H1 (cell line): ENCODE measurements at places on chromosomes 16 and 17. TPM values are rescaled to one million over a fixed set of nuclear protein-coding genes. Genes with fewer than 3 reads are reported as not detected.

EXOC3L1 gene
- 1.3 and 1.7 TPM in 2 replicates for total RNA-seq

DNA sequence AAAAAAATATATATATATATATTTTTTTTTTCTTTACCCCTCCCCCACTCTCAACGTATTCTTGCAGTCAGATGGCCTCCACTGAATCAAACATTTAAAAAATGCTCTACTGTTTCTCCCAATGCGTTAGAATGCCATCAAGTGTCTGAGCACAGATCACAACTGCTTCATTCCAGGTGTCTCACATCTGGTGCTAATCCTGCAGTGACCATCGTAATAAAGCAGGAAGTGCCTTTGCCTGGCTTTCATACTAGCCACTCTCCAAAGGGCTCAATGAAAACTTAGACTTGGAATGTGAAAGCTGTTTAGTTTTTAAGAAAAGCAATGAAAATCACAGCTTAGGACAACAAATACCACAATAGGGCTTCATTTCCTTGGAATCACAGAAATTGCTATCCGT is 37.2 kb downstream of the SKAP1 start:
- no peak for DNase-seq

DNA sequence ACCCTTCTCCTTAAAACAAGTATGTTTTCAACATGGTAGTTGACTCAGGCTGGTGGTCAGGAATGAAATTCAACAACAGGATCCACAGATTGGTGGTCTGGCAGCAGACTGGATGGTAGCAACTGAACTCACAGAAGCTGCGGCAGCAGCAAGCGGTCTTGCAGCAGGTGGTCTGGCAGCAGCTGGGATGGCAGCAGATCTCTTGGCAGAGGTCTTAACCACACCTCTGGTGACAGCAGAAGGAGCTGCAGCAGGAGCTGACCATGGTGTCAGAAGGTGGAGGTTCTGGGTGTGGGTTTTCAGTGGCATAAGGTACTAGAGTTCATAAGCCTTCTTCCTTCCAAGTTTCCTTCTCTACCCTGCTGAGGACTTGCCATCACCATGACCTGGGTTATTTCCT is 2.2 kb upstream of the KRTAP4-1 start:
- no peak for DNase-seq

DNA sequence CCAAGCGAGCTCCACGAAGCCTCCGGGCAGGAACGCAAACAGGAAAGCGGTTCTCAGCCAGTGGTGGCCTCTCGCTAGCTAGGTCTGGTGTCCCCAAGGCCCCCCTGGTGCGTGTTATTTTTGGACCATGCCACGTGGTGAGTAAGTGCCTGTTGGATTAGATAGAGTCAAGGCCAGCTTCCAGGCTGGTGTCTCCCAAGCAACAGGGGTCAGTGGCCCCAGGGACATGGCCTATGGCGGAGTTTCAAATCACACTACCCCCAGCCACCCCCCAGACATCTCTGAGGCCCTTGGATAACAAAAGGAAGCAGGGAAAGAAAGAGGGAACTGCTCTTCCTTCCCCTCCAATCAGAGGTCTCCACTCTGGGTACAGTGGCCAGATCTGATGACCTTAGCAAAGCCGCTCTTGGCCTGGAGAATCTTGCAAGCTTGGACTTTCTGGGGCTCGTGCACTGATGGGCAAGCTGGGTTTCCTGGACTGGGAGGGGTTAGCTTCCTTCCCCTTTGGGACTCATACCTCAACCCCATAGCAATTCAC is 58.2 kb downstream of the MAF start:
- DNase-seq = no peak

EVI2B gene
- total RNA-seq = not detected in 2 replicates

- DNase-seq = no peak
Measured at GRCh38 chr17:20214794-20215193, 205.6 kb downstream of the SPECC1 start.

CD300LB gene
- total RNA-seq = not detected in 2 replicates

DNA sequence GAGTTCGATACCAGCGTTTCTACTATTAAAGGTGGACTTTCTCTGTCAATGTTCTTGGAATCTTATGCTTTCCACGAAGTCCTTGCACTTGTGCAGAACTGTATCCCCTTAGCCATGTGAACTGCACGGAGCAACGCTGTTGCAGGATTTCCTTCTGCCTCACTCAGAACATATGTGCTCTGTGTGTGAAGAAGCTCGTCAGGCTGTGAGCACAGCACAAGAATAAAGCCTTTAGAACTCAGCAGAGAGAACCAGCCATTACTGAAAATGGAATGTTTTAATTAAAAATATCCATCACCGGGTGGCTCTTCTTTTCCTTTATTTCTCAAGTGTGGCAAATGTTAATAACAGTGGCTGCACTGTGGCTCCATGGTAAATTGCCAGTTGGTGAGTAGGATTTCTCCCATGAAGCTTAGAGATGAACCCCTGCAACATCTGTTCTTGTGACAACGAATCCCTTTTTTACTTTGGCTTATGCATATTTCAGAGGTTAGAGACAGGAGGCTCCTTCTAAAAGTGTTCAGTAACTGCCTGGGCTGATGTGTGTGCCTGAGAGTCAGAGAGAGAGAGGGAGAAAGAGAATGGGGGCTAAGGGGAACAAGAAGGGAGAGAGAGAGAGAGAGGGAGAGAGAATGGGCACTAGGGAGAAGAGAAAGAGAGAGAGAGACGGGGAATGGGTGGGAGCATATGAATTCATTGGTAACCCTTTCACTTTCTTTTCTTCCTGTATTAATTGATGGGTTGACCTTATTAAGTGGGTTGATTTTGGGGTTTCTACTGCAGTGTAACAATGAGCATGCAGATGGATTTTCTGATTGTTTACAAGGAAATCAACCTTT is 50.0 kb downstream of the RPTOR start:
- no peak for DNase-seq

DNA sequence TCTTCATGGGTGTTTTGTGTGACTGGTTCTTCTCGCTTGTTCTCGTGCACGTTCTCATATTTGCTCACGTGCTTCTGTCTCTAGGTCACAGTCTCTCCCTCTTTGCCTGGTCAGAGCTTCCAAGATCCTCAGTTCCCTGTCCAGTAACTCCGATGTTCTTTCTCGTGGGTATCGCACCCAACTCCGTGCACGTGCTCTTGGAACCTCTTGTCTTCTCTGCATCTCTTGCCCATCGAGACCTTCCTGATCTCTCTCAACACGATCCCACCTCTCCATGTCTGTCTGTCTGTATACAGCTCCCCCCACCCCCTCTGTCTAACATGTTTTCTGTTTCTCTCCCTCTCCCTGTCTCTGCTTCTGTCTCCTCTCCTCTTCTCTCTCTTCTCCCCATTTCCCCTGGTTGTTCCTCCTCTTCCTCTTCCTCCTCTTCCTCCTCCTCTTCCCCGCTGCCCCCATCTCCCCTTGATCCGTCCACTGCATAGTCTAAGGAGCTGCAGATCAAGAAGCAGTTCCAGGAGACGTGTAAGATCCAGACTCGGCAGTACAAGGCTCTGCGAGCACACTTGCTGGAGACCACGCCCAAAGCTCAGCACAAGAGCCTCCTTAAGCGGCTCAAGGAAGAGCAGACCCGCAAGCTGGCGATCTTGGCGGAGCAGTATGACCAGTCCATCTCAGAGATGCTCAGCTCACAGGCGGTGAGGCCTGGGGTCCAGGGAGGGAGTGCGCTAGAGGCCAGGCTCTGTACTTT is 6.1 kb downstream of the HIRIP3 start:
- DNase-seq = no peak

CES3 gene
- total RNA-seq = 1.6 and 1.7 TPM in 2 replicates

- no peak for DNase-seq
Measured at GRCh38 chr17:63881935-63882601, at the start of gene GH2. GH2 (minus strand) TSS chr17:63881944; CDS start chr17:63881801, 143 bp downstream.

DNA sequence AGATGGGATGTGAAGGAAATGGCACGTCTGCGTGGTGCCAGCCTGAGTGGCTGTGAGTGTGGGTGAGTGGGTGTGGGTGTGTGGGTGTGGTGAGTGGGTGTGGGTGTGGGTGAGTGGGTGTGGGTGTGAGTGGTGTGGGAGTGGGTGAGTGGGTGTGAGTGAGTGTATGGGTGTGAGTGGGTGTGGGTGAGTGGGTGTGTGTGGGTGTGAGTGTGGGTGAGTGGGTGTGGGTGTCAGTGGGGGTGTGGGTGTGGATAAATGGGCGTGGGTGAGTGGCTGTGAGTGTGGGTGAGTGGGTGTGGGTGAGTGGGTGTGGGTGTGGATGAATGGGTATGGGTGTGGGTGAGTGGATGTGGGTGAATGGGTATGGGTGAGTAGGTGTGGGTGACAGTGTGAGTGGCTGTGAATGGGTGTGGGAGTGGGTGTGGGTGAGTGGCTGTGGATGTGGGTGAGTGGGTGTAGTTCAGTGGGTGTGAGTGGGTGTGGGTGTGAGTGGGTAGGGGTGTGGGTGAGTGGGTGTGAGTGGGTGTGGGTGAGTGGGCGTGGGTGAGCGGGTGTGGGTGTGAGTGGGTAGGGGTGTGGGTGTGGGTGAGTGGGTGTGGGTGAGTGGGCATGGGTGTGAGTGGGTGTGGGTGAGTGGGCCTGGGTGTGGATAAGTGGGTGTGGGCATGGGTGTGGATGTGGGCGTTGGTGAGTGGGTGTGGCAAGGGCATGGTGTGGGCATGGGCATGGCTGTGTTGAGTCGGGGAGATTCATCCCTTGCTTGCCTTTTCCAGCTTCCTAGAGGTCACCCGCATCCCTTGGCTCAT is 80.8 kb downstream of the ZDHHC7 start:
- no peak for DNase-seq

DHRS7C gene
- total RNA-seq = not detected in 2 replicates

NPIPA7 gene
- 7.6 and 8.6 TPM in 2 replicates for total RNA-seq

DNA sequence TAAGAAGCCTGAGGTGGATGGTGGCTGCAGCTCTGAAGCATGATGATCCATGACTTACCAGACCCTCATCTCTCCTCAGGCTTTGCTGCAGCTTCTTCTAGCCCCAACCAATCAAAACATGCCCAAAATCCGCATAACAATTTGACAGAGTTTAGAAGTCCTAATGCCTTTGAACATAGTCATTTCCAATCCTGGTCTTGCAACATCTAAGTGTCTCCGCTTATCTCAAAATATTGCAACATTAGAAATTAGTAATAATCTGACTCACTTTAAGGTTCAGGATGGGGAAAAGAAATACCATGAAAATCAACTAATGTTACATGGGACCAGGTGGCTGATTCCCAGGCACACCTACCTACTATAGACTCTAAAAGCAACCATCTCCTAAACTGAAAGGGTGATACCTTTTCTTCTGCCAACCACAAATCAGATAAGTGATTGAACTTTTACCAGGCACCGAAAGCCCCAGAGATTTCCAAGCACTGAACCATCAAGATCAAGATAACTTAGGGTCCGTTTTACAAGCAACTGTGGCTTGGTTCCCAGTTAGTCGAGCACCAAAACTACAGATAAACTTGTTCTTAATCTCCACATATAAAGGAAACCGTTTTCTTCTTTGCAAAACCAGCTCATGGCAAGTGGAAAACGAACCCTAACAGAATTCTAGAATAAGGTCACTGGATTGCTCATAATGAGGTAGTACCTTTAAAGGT is 14.0 kb downstream of the ERN1 start:
- no peak for DNase-seq

GRCh38 chr16:49516382-49517036 is 142.9 kb downstream of the C16orf78 start:
- DNase-seq = no peak

MTSS2 gene
- 34.2 and 36.7 TPM in 2 replicates for total RNA-seq

DNA sequence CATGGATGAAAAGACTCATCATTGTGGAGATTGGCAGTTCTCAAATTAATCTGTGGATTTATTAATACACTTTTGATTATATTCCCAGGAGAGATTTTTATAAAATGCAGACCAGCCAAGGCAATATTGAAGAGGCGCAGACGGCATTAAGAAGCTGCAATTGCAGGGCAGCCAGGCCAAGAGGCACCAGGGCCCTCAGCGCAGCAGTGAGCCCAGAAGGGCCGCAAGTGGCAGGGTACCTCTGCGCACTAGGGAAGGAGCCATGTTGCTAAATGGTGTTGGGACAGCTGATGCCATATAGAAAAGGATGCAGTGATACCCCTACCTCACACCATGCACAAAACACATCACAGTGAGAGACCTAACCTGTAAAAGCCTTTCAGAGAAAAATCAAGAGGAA is 36.6 kb upstream of the CHMP6 start:
- DNase-seq = no peak

DNA sequence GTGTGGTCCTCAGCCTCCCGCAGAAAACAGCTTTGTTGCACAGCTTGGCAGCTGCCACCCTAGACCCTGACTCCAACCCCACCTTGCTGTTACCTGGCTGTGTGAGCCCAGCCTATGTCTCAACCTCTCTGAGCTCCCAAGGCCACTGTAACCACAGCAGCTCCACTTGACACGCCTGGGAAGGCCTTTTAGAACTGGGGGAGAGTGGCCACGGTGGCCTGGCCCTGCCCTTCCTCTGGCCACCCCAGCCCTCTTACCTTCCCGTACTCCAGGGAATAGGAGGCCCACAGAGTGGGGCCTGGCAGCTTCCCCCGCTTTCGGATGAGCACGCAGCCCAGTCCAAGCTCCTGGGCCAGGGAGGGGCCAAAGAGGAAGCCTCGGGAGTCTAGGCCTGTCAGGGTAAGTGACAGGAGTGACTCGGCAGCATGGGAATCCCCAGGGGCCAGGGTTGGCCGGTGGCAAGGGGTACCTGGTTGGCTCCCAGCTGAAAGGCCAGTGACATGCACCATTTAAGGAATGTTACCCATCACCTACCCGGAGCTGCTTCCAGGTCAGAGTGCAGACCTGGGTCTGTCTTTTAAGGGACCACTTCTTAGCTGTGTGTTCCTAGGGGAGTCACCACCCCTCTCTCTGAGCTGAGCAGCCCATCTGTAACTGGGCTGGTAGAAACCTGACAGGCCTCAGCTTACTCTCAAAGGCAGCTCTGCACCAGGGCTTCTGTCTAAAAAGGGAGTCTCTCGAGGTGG is 1.4 kb downstream of the APRT start:
- DNase-seq = no peak

GPRC5C gene
- total RNA-seq = 17.1 and 18.3 TPM in 2 replicates

NPLOC4 gene
- 79.8 and 92.7 TPM in 2 replicates for total RNA-seq

NOXO1 gene
- total RNA-seq = 2.5 and 3.3 TPM in 2 replicates

DNA sequence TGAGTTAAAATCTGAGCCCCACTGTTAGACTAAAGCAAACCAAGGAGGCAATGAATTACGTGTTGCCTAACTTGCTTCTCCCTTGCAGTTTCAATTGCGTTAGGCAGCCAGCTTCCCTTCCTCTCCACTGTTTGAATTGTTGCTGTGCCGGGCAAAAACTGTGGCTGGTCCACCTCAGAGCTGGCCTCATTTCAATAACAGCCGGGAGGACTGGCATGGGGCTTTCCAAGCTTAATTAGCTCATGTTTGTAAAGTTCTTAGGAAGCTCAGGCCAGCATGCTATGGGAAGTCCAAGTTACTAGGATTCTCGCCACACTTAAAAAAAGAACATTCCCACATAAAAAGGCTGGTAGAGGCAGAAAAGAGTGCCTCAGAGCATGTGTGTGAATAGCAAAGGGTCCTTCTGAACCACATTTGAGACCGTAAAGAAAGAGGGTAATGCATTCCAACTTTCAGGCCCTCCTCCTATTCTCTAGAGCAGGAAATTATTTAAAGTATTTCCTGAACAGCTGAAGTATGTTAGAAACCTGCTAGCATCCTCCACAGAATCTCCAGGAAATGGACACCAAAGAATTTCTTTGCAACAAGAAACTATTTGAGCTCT is 79.0 kb upstream of the SMURF2 start:
- DNase-seq = no peak

MVP gene
- 1.9 and 2.9 TPM in 2 replicates for total RNA-seq
